ENCODE measurements at places on chromosomes 11 and 22.

GRCh38 chr11:79309407-79309806 lies 131.4 kb downstream of the TENM4 start:
- DNase-seq, result no peak

DNA sequence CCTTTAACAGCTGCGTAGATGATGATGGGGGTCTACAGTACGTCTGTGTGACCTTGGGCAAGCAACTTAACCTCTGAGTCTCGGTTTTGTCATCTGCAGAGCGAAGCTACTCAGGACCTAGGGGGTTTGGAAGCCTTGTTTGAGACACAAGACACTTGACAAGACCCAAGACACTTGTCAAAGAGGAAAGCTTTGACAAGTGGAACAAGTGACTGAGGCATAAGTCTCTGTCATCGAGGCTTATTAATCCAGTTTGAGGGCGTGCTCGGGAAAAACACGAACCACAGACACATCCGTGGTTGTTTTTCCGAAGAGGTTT lies 732 bp upstream of the PC start:
- DNase-seq, result no peak

- DNase-seq, result no peak
These were observed 78.9 kb upstream of the BIRC3 start for GRCh38 chr11:102238391-102238821.

DNA sequence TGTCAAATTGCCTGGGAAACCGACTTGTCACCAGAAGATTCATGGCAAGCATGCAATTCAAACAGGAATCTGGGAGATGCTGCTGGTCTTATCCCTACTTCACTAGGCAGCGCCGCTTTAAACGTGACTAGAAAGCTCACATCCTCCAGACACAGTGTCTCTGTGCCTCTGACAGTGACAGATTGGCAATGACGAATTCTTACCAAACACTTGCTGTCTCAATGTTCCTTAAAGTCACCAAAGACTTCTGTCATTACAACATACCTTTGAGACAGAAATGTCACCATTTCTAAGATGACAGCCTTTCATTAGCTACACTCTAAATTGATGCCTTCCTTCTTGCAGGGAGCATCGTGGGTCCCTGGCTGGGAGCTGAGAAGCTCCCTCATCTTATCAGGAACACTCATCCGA lies 197.8 kb downstream of the CWF19L2 start:
- DNase-seq, result no peak

DNA sequence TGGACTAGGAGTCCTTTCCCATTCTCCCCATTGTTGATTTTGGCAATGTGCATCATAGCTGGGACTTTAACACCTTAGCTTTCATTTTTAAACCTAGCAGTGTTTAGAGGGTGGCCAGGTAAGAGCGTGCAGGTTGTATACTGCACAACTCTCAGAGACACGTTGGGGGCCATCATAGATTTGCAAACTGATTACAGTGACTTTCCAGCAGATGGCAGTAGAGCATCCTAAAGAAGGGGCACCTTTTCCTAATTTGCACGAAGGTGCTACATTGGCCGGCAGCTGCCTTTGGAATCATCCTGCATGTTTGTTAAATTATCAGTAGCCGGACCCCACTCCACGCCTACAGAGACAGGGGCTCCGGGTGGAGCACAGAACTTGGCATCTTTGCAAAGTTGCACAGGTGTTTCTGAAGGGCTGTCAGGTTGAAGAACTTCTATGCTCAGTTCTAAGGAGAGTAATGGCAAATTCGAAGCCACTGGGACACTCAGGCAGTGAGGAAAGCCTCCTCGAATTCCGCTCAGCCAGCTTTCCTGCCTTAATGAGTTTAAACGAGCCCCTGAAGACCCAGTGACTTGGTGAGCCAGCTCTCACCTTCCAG lies 7.7 kb downstream of the LHFPL7 start:
- DNase-seq, result peak; percentile 53

All from AML-193 (cell line).